ENCODE measurements at places on chromosomes 5 and 9.

- DNase-seq = no peak
Measured at GRCh38 chr9:98960409-98960808, 16.7 kb downstream of the COL15A1 start.

DNA sequence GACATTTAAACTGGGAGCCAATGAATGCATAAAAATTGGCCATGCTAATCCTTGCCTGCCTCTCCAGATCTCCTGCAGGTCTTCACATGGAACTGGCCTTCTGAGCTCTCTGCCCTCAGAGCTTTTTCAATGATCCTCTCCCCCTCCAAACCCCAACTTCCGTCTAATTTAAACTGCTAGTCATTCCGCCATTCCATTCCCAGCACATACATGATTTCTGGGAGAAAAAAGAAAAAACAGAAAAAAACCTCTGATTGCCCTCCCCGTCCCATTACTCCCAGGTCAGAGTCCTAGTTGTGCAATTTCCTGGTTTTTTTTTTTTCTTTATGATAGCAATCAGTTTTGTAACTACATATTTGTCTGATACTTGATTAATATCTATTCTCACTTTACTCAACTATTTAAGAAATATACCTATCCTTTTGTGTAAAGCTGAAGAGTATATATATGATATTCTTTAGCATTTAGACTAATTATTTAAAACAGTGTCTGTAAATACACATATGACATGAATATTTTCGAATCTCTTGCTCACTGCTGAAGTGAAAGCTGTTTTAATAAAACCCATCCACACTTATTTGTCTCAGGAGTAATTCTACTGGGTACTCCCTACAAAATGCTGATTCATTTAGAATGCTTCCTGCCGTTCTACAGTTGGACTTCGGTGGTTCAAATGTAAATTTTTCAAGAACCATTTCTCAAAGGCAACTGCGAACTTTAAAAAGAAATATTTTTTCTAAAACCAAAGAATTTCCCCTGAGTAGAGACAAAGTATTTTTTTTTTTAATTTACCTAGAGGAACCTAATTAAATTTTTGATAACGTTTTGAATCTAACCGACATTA is 1.6 kb downstream of the HINT1 start:
- DNase-seq = no peak

- no peak for DNase-seq
Measured at GRCh38 chr9:88462191-88462590, 72.8 kb upstream of the NXNL2 start.

GRCh38 chr9:12963537-12963936 is 188.7 kb downstream of the LURAP1L start:
- DNase-seq = no peak

GRCh38 chr5:176529741-176530141 is 7.5 kb downstream of the RNF44 start:
- no peak for DNase-seq

- DNase-seq = no peak
Measured at GRCh38 chr5:63650581-63650980, 311.7 kb downstream of the HTR1A start.

DNA sequence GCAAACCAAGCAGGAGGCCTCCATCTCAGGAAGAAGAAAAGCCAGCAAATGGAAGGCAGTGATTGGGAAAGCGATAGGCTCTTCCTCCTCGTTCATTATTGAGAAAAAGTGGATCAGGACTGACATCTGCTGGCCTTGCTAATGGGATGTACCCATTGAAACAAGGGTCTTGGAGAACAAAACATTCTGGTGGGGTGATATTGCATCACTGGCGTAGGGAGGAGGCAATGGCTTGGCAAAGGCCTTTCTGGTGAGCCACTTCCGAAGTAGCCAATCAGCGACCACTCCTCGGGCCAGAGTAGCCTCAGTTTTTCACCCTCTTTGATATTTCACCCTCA is 86.7 kb upstream of the NFIB start:
- DNase-seq = no peak

DNA sequence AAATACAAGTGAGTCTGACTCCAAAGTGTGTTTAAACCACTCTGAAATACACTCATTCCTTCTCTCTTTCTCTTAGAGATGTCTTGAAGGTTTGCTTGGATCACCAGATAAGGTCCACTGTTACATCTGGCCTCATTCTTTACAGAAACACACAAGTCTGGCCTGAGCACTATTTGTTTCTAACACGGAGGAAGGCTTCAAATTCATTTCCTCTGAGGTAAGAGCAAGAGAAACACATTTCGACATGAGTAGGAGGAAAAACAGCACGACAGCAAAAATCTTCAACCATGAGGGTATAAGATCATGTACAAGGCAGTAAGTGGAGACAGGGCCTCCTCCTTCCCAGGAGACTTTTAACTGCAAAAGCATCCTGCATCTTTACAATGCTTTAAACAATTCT is 8.0 kb downstream of the SIL1 start:
- DNase-seq = no peak

- DNase-seq = no peak
Measured at GRCh38 chr9:70422371-70423043, 8.1 kb upstream of the KLF9 start.

GRCh38 chr9:90547896-90548295 is 94.7 kb downstream of the DIRAS2 start:
- DNase-seq = no peak

DNA sequence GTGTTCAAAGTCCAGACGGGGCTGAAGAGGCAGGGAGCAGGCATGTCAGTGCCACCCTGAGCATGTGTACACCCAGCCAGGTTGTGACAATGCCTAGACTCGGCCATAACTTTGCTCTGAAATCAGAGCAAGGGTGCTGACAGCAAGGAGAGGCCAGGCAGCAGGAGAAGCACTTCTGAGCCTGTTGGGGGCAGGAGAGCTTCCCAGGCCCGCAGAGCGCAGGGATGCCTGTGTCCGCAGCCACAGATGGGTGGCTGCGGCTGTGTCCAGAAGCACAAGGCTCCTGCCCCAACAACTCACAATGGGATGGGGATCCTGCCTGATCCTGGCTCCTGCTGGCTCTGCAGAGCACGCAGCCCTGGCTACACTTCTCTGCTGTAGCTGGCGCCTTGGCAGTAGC is 373.9 kb downstream of the CHSY3 start:
- DNase-seq = no peak
